ENCODE measurements at places on chromosomes 3 and 15. TPM values are rescaled to one million over a fixed set of nuclear protein-coding genes. Genes with fewer than 3 reads are reported as not detected.

The ADIPOQ gene
- polyA plus RNA-seq = not detected

The RTP1 gene
- polyA plus RNA-seq = not detected

The PCCB gene
- polyA plus RNA-seq = 30.9 TPM

The COL7A1 gene
- polyA plus RNA-seq = not detected

DNA sequence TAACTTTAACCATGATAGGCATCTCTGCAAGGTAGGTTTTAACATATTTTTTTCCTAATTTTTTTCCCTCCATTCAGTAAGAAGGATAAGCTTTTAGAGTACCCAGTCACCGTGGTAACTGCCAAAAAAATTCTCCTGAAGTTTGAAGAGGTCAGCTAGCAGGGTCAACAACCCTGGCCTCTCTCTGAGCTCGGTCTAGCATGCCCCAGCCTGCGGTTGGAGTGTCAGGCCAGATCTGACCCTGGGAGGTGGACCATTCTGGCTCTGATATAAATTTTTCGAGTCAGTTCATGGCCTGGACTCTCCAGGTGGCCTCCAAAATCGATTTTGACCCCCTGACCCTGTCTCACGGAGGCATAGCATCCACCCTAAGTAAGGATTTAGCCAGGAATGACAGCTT, 29.7 kb downstream of the SOX2 start:
- no peak overlapping the region for H3K27ac ChIP-seq
- H3K36me3 ChIP-seq = no peaks in the 10 kb centered on the region
- no peak overlapping the region for H3K4me3 ChIP-seq

DNA sequence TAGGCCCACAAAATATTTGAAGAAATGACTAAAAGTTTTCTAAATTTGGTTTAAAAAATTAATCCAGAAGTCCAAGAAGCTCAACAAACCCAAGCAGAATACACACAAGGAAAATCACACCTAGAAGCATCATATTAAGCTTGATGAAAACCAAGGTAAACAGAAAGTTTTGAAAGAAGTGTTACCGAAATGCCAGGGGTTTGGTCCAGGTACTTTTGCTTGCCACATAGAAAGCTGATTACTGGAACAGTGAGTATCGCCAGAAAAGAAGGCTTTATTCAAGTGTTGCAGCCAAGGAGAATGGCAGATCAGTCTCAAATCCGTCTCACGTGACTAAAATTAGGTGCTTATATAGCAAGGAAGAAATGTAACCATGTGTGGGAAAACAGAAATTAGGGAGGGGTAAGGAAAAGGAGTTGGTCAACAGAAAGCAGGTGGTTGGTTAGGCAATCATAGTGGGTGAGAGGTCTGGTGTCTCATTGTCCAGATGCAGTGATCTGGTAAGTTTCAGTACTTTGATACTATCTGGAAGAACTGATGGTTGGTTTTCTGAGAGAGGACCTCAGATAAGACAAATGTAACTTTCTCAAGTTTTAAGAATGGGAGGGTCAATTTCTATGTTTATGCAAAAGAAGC, 96.9 kb upstream of the MYRIP start:
- no peaks in the 10 kb centered on the region for H3K4me1 ChIP-seq
- DNase-seq = no peak
- no peaks in the 10 kb centered on the region for H3K36me3 ChIP-seq
- no peak overlapping the region for H3K4me3 ChIP-seq
- H3K27me3 ChIP-seq = no peaks in the 10 kb centered on the region
- H3K27ac ChIP-seq = no peak overlapping the region

DNA sequence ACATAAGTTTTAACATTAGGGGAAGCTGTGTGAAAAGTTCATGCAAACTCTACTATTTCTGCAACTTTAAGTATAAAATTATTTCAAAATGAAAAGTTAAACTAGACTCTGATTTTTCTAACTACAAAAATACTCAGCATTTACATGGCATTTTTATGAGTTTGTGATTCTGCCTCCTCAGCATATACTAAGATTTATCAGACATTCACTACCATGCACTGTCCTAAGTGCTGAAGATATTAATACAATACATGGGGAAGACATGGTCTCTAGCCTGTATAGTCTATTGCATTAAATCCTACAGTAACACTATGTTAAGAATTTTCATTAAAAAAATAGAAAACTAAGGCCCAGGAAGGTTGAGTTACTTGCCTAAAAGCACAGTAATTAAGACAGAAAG, 80.7 kb downstream of the ZNF148 start:
- no peak for DNase-seq
- H3K4me1 ChIP-seq = no peaks in the 10 kb centered on the region
- no peaks in the 10 kb centered on the region for H3K36me3 ChIP-seq
- H3K27me3 ChIP-seq = no peaks in the 10 kb centered on the region

- peaks cover 6% of the 10 kb centered on the region for H3K27me3 ChIP-seq
- no peaks in the 10 kb centered on the region for H3K36me3 ChIP-seq
- no peak overlapping the region for H3K4me3 ChIP-seq
- H3K4me1 ChIP-seq = no peaks in the 10 kb centered on the region
- DNase-seq = no peak
- no peak overlapping the region for H3K27ac ChIP-seq
Observed at GRCh38 chr15:78714890-78715289, 73.9 kb upstream of the CHRNB4 start.

DNA sequence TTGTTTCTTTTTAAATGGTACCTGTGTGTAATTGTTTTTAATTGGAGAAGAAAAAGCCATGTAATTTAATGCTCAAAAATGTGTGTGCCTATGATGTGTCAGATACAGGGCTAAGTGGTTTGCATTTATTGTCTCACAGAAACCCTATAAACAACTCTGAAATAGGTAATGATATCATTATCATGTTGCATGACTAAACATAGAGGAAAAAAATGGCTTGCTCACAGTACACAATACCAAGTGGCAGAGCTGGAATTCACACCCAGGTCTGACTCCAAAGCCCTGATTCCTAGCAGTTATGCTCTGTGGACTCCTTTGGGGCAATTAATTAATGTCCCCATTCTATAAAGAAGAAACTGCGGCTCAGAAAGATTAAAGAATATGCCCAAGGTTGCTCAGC, 237.4 kb upstream of the TRIM42 start:
- H3K27me3 ChIP-seq = no peaks in the 10 kb centered on the region
- H3K4me3 ChIP-seq = no peak overlapping the region
- no peak overlapping the region for H3K27ac ChIP-seq
- DNase-seq = no peak
- no peaks in the 10 kb centered on the region for H3K36me3 ChIP-seq

GRCh38 chr15:32901995-32902394, 184.2 kb downstream of the GREM1 start:
- no peaks in the 10 kb centered on the region for H3K27me3 ChIP-seq
- no peak overlapping the region for H3K27ac ChIP-seq
- no peak for DNase-seq
- no peaks in the 10 kb centered on the region for H3K4me1 ChIP-seq
- no peaks in the 10 kb centered on the region for H3K36me3 ChIP-seq
- H3K4me3 ChIP-seq = no peak overlapping the region

DNA sequence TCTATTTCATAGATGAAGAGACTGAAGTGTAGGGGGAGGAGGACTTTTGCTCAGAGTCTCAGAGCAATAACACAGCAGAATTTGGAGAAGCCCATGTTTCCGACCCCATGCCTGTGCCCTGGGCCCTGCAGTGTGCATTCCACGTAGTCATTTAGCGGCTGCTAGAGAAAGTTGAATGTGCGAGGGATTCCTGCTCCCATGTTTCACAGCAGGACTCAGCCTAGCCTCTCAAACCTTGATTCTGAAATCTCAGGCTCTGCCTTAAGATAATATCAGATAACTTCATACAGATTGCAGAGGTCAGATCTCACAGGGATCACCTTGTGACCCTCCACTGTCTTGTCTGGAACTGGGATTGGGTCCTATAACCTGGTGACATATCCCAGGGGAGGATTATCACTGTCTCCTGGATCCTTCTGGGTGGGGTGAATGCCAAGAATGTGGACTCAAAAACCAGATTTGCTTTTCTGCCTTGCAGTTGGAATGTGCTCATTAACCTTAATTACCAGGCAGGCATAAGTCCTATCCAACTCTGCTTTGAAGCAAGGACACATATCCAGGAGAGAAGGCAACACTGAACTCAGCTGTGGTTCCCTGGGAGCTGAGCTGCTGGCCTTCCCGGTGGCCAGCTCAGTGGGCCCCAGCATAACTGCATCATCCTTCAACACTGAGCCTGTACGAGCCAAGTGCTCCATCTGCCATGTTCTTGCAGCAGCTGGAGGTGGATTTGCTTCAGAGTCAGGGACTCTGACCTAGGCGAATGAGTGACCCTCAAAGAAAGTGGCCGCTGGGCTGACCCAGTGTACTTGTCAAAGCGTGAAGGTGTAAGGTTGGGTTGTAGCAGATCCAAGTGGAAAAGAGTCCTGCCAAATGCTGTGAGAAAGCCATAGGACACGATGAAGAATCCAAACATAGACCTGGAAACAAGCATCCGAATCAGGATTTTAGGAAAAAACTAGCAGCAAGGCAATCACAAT, 43.0 kb downstream of the CTXND1 start:
- no peak for DNase-seq
- no peaks in the 10 kb centered on the region for H3K27me3 ChIP-seq
- no peaks in the 10 kb centered on the region for H3K36me3 ChIP-seq
- no peak overlapping the region for H3K4me3 ChIP-seq

DNA sequence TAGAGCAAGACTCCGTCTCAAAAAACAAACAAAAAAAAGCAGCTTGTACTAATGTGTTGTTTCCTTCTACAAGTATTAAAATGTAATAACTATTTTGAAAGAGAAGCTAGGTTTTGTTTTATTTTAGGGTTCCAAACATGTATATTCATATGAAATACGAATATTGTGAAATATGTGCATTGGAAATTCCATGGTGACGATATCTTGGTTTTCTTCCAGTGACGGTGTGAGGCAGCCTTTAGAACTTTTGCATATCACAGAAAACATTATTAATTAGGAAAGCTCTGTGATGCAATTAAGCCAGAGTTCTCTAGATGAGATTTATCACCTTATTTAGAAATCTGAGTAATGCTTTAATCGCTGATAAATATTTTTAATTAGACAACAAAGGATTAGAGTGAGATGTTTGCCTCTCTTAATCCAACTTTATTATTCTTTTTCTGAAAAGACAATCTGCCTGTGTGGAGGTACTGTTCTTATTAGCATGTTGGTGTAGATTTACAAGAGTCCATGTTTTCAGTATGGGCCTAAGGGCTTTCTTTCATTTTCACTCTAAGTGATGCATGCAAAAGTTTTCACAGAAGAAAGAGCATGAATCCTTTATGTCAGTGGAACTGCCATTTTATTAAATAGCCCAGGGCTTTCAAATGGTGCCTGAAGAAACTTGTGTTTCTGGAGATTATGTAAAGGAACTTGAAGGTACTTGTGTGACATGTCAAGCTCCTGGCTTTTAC, 37.7 kb upstream of the SAMMSON start:
- no peaks in the 10 kb centered on the region for H3K27me3 ChIP-seq
- no peaks in the 10 kb centered on the region for H3K4me1 ChIP-seq
- no peak overlapping the region for H3K4me3 ChIP-seq
- no peaks in the 10 kb centered on the region for H3K36me3 ChIP-seq
- no peak overlapping the region for H3K27ac ChIP-seq

DNA sequence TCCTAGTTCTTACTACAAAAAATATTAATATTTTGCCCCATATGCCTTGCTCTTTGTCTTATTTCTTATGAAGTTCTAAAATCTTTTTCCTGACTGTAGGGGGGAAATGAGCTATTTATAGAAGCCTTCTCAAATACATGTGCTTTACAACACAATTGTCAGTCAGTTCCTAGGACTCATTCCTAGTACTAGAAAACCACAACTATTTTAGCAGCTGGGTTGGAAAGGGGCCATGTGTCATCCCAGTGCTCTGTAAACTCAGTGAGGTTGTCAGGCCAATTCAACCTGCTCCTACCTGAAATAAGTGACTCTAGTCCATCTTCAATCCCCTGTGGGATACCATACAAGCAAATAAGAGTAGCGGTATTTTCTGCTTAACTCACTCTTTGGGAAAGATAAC, 153.8 kb downstream of the ULK4 start:
- no peaks in the 10 kb centered on the region for H3K4me1 ChIP-seq
- DNase-seq = no peak
- no peaks in the 10 kb centered on the region for H3K27me3 ChIP-seq
- no peaks in the 10 kb centered on the region for H3K36me3 ChIP-seq
- no peak overlapping the region for H3K27ac ChIP-seq

DNA sequence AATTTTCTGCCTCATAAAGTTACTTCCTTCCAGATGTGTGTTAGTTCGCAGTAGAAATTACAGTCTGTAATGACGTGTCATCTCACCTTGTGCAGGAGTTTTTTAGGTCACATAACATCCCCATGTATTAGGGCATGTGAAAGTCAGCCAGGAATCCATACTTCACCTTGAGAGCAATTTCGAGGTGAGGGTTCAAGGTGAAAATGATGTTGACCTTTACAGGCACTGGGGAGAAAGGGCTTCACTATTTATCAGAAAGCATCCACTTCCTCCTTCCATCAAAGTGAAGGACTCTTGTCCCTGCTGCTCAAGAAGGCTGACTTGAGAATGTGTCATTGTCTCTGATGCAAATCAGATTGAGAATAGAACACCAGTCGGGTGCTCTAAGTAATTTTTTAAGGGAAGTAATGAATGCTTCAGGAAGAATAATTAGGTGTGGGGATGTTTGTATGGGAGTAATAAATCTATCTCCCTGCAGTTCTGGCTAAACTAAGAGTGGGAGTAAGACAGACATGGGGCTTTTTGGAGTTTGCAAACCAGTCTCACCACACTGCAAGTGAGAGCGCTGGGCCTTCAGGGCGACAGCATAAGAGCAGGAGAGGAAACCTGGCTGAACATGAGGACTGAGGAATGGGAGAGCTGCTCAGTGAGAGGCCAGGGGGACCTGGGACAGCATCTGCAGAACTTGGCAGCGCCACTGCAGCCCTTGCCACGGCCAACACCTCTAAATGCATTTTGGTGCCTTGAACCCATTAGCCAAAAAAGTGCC, 85.9 kb upstream of the IL12A start:
- no peaks in the 10 kb centered on the region for H3K4me1 ChIP-seq
- DNase-seq = no peak
- no peak overlapping the region for H3K27ac ChIP-seq
- H3K27me3 ChIP-seq = no peaks in the 10 kb centered on the region
- H3K4me3 ChIP-seq = no peak overlapping the region
- H3K36me3 ChIP-seq = no peaks in the 10 kb centered on the region

- H3K27me3 ChIP-seq = no peaks in the 10 kb centered on the region
- no peaks in the 10 kb centered on the region for H3K4me1 ChIP-seq
- H3K27ac ChIP-seq = no peak overlapping the region
- DNase-seq = no peak
- H3K4me3 ChIP-seq = no peak overlapping the region
Observed at GRCh38 chr3:135869439-135870105, 96.0 kb upstream of the PPP2R3A start.

DNA sequence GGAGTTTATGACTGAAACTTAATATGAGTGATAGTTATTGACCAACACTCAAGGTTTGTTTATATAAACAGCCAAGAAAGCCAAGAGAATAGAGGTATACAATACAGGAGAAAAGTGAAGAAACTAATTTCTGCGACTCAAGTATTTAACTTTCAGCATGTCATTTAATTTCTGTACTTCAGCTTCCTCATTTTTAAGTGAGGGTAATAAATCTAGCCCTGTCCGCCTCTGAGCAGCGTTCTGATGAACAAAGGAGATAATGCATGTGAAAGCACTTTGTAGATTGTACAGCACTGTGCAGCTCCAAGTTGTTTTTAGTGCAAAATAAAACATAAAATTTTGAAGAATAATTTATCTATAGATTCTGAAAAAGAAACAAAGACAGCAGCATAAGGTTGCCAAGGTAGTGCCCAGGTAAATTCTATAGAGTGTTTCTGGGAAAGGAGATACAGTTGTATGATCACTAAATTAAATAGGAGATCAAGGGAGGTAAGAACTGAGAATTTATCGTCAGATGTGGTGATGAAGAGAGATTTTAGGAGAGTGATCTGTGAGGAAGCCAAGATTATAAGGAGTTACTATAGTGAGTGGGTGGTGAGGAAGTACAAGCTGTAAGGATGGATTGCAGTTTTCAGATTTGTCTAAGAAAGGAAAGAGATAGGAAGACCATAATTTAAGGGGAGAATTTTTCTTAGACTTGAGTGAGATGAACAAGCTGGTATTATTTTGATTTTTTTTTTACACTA, 71.3 kb downstream of the RASA2 start:
- peak overlapping the region; percentile 57 for H3K27ac ChIP-seq
- no peak for DNase-seq
